ENCODE measurements at places on chromosomes 1 and 21.
A peak's percentile ranks its signal among the peaks of the same experiment; 100 is the strongest.

DNA sequence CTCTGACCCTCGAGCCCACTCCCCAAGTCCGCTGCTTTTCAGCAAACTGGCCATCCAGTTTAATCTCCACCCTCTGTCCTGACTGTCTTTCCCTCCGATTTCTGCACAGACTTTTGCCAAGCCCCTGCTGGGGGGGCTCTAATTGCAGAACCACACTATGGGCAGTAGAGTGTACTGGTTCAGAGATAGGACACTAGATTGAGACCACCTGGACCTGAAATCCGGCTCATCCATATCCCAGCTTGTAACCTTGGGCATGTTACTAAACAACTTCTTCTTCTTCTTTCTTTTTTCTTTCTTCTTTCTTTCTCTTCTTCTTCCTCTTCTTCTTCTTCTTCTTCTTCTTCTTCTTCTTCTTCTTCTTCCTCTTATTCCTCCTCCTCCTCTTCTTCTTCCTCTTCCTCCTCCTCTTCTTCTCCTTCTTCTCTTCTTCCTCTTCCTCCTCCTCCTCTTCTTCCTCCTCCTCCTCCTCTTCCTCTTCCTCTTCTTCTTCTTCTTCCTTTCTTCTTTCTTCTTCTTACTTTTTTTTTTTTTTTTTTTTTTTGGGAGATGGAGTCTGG lies 7.7 kb downstream of the LRRC71 start:
- ATAC-seq, result no peak
- no peak overlapping the region for H3K27ac ChIP-seq
- H3K36me3 ChIP-seq, result no peaks in the 10 kb centered on the region
- H3K4me1 ChIP-seq, result peaks cover 20% of the 10 kb centered on the region
- no peak overlapping the region for H3K4me3 ChIP-seq

- no peak overlapping the region for H3K27ac ChIP-seq
- no peak overlapping the region for H3K4me3 ChIP-seq
- ATAC-seq, result no peak
- no peaks in the 10 kb centered on the region for H3K4me1 ChIP-seq
Measured at GRCh38 chr1:167922023-167922422, 8.1 kb upstream of the ADCY10 start.

- no peak overlapping the region for H3K27ac ChIP-seq
- H3K4me1 ChIP-seq, result no peaks in the 10 kb centered on the region
- H3K27me3 ChIP-seq, result no peaks in the 10 kb centered on the region
- H3K4me3 ChIP-seq, result no peak overlapping the region
Measured at GRCh38 chr1:194295685-194296084, 1109.3 kb upstream of the B3GALT2 start.

DNA sequence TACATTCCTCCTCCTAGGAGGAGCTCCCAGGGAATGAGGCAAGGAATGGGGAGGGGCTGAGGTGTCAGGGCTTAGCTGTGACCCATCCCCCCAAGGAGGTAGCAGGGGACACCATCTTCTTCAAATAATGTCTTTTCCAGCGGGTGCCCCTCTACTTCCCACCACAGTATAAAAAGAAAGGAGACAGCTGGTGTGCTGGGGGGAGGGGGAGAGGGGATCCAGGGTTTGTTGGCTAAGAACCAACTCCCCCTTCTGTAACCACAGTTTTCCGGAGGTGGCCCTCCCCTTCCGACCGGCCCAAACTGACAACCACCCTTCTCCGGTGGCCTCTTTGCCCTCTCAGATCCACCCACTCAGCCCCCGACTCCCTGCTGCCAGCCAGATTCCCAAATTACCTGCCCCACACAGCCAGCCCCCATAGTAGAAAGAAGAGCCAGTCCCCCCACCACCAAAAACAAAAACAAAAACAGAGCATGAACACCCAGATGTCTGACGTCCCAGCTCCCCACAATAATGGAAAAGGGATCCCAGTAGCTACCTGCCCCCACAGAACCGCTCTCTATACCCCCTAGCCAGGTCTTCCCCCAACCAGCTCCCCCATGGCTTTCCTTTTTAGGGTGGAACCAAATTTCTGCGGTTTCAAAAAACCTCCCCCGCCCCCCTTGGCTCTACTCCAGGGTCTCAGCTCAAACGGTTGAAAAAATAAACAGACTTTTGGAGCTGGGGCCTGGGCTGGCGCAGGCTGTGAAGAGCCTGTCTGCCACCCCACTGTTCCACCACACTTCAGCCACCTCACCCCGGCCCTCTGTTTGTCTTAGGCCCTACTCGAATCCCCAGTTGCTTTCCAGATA lies 2.1 kb downstream of the ARHGEF2 start:
- H3K27ac ChIP-seq, result peak overlapping the region; percentile 93
- H3K4me3 ChIP-seq, result peak overlapping the region; percentile 73
- H3K27me3 ChIP-seq, result no peaks in the 10 kb centered on the region
- H3K36me3 ChIP-seq, result no peaks in the 10 kb centered on the region
- peak; percentile 31 for ATAC-seq

DNA sequence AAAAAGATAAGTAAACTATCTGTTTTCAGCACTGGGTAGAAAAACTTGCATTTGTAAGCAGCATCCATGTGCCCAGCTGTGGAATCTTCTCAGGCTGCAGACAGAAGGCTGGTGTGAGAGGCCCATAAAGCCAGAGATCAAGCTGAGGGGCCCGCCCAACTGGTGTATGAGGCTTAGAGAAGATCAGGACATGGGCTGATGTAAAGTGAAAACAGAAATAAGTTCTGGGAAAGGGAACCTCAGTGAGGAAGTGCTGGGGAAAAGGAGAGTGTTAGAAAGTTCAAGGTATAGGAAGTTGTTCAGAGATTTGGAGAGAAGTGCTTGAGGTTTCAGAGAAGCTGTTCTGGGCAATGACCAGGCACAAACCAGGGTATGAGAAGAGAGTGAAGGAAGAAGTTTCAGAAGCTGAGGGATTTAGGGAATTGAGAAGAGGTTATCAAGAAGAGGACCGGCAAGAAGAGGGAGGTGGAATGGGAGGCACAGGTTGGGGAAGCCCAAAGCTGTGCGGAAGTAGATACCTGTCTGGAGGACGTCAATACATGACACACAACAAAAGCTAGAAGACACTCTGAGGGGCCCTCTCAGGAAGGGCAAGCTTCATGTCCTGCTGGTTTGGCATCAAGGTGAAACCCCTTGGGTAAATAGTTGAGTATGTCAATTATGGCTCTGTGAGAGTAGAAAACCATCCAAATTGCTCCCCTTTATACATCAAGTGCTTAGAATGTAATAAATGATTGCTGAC lies 2.7 kb upstream of the CD5L start:
- no peak overlapping the region for H3K4me3 ChIP-seq
- no peaks in the 10 kb centered on the region for H3K4me1 ChIP-seq
- H3K27ac ChIP-seq, result no peak overlapping the region
- H3K36me3 ChIP-seq, result no peaks in the 10 kb centered on the region
- no peaks in the 10 kb centered on the region for H3K27me3 ChIP-seq

- no peaks in the 10 kb centered on the region for H3K4me1 ChIP-seq
- no peak overlapping the region for H3K4me3 ChIP-seq
- no peaks in the 10 kb centered on the region for H3K27me3 ChIP-seq
- H3K36me3 ChIP-seq, result no peaks in the 10 kb centered on the region
- ATAC-seq, result no peak
- H3K27ac ChIP-seq, result no peak overlapping the region
Measured at GRCh38 chr1:185652348-185652747, 81.8 kb upstream of the HMCN1 start.

- no peak overlapping the region for H3K4me3 ChIP-seq
- ATAC-seq, result no peak
- H3K36me3 ChIP-seq, result no peaks in the 10 kb centered on the region
- H3K27me3 ChIP-seq, result no peaks in the 10 kb centered on the region
- H3K27ac ChIP-seq, result no peak overlapping the region
Measured at GRCh38 chr1:102937401-102937800, 170.9 kb downstream of the COL11A1 start.

- H3K4me3 ChIP-seq, result no peak overlapping the region
- no peak overlapping the region for H3K27ac ChIP-seq
- H3K27me3 ChIP-seq, result no peaks in the 10 kb centered on the region
- H3K4me1 ChIP-seq, result peaks cover 31% of the 10 kb centered on the region
Measured at GRCh38 chr1:41417746-41418145, 56.5 kb downstream of the FOXO6 start.

DNA sequence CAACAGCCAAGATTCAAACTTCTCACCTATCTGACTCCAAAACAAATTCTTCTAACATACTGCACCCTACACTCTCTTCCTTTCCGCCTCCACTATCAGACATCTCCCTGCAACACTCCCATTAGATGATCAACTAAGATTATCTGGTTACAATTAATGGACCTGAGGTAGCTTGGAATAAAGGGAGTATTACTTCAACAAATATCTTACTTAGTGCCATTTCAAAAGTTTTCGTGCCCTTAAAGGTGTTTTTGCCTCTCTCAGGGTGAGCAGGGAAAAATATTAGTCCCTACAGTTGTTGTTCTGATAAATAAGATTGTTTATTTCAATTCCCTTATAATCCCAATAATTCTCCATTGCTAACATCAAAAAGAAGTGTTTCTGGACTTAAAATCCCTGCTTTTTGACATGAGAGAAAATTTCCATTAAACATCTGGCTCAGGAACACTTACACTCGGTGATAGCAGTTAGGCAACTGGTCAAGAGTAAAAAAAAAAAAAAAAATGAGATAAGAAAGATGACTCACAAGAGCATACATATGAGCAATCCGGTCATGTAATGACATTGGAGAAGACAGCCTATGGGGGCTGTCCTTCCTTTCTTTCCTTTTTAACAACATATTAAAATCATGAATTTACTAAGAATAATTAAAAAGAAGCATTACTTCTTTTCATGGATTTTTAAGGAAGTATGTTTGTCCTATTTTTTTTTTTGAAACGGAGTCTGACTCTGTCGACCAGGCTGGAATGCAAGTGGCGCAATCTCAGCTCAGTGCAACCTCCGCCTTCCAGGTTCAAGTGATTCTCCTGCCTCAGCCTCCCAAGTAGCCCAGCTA lies 7.6 kb downstream of the RSBN1 start:
- no peak overlapping the region for H3K4me3 ChIP-seq
- no peak for ATAC-seq
- H3K27me3 ChIP-seq, result no peaks in the 10 kb centered on the region
- no peak overlapping the region for H3K27ac ChIP-seq
- H3K36me3 ChIP-seq, result no peaks in the 10 kb centered on the region
- H3K4me1 ChIP-seq, result peaks cover 87% of the 10 kb centered on the region

DNA sequence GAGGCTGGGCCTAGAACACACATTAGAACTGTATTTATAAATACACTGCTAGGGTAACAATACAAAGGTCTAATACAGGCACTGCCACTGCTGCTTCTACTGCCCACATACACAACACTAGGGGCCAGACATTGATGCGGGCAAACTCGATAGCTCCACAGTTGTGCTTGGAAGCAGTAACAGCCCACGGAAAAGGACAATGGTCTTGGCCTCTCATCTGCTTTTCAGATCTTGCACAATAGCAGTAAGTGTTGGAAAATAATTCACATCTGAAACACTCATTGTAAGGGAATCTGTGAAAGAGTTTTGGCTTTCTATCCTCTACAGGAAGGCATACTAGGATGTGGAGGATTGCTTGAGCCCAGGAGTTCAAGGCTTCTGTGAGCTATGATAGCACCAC lies 6.9 kb upstream of the SPOCD1 start:
- H3K36me3 ChIP-seq, result no peaks in the 10 kb centered on the region
- H3K4me3 ChIP-seq, result no peak overlapping the region
- no peak for ATAC-seq
- H3K27ac ChIP-seq, result no peak overlapping the region
- no peaks in the 10 kb centered on the region for H3K27me3 ChIP-seq
- H3K4me1 ChIP-seq, result no peaks in the 10 kb centered on the region

DNA sequence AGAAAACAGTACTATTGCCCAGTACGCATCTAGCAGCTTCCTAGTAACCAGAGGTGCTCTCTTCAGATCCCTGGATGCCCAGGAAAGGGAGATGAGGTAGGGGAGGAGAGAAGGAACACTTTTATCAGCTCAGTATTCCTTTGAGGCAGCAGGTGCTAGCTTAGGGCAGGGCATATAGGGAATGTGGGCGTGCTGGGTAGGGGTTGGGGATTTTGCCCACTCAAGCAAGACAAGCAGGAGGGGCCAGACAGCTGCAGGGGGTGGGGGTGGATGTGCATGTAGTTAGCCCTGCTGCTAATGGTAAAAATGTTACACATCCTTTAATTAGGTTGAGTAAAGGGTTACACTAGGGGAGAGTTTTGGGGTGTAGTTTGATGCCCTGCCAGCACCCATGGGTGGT lies 18.1 kb upstream of the AVPR1B start:
- H3K4me3 ChIP-seq, result no peak overlapping the region
- H3K27me3 ChIP-seq, result peaks cover 16% of the 10 kb centered on the region
- H3K27ac ChIP-seq, result no peak overlapping the region
- no peaks in the 10 kb centered on the region for H3K36me3 ChIP-seq

DNA sequence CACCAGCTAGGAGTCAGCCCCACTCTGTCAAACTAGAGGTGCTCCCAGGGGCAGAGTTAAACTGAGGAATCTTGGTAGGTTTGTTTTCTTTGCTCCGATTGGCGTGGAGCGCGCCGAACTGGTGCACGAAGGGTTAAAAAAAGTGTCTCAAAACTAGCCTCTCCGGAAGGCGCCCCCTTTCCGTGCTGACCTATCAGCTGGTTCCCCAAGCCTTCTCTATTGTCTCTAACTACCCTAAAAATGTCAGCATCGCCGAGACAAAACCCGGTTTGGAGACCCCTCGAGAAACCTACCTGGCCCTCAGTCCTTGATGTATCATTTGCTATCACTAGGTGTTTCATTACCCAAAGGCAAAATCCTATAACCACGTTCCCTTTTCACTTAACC lies 2.2 kb downstream of the TGFB2 start:
- H3K27ac ChIP-seq, result peak overlapping the region; percentile 89
- no peaks in the 10 kb centered on the region for H3K36me3 ChIP-seq
- peak overlapping the region; percentile 77 for H3K4me3 ChIP-seq
- no peaks in the 10 kb centered on the region for H3K27me3 ChIP-seq
- peaks cover 3% of the 10 kb centered on the region for H3K4me1 ChIP-seq
- ATAC-seq, result no peak

DNA sequence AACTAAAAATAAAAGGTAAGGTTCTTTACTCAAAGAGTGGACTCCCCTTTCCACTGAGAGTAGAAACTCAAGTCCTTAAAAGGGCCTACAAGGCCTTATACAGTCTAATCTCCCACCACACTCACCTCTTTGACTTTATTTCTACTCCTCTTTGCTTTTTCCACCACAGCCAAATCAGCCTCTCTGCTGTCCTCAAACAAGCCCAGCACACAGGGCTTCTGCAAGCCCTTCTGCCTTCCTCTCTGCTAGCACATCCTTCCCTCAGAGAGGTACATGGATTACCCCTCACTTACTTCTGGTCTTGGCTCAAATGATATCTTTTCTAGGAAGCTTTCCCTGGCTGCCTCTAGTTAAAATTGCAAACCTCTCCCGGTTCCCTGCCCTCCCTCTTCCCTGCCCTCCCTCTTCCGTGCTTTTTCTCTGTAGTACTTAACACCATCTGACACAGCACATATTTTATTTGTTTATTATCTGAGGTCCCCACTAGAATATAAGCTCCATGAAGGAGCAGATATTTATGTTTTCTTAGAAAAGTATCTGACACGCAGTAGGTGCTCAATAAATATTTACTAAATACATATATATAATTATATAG lies 1.7 kb downstream of the LYST start:
- no peaks in the 10 kb centered on the region for H3K36me3 ChIP-seq
- no peak for ATAC-seq
- peaks cover 50% of the 10 kb centered on the region for H3K4me1 ChIP-seq
- no peaks in the 10 kb centered on the region for H3K27me3 ChIP-seq
- H3K27ac ChIP-seq, result peak overlapping the region; percentile 98
- peak overlapping the region; percentile 97 for H3K4me3 ChIP-seq
